ENCODE measurements at places on chromosomes 5 and 9.

- DNase-seq: no peak
These were observed 5.5 kb downstream of the GGTA1 start for GRCh38 chr9:121494192-121494591.

- no peak for DNase-seq
These were observed 93.0 kb upstream of the NIPAL4 start for GRCh38 chr5:157366741-157367674.

DNA sequence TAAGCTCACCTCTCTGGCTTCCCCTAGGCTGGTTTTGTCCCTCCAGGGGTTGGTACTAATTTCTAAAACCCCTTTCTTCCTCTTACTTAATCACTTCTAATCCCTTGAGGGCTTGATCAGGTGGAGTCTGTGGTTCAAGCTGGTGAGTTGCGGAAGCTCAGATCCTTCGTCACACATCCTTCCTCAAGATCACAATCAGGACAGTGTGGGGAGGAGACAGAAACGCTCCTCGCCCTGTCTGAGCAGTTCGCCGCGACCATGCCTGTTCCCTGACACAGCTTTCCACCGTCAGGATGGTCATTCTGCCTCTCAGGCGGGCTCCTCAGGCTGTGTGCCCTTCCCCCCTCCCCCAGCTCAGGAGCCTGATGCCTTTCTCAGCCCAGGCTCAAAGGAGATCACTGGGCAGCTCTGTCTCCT is 24.3 kb downstream of the CPLX2 start:
- DNase-seq: no peak

- DNase-seq: no peak
These were observed 64.1 kb downstream of the BARX1 start for GRCh38 chr9:93891050-93891449.

DNA sequence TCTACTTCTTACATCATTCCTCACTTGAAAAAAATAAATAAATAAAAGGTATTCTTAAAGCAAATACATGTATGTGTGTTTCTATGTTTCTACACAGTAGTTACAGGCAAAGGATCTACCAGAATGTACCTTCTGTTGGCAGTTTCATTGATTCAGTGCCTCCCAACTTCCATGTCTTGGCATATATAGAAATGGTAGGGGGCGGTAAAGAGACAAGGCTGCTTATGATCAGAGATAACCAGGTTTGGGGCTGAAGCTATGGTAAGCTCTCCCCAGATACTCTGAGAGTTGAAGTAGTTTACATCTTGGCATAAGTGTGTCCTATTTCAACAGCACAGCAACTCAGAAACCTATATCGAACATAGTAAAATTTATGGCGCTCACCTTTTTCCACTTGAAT is 1075.4 kb upstream of the C9orf72 start:
- no peak for DNase-seq

GRCh38 chr5:143311428-143311827 is 92.1 kb downstream of the NR3C1 start:
- DNase-seq: no peak

GRCh38 chr5:133662578-133662977 is 50.2 kb upstream of the FSTL4 start:
- DNase-seq: no peak

DNA sequence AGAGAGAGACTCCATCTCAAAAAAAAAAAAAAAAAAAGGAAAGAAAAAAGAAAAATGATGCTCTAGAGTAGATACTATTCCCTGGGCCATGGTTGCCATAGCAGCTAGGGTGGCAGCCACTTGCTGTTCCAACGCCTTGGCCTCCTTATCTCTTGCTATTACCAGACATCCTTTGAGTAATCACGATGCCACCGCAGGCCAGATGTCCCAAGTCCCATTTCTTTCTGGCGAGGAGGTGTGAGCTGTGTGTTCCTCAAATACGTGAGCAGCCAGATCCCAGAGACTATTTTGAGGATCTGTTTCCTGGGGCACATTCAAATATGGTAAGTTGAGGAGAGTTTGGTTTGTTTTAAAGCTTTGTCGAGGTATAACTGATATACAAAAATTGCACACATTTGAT is 23.4 kb upstream of the GFPT2 start:
- DNase-seq: no peak

DNA sequence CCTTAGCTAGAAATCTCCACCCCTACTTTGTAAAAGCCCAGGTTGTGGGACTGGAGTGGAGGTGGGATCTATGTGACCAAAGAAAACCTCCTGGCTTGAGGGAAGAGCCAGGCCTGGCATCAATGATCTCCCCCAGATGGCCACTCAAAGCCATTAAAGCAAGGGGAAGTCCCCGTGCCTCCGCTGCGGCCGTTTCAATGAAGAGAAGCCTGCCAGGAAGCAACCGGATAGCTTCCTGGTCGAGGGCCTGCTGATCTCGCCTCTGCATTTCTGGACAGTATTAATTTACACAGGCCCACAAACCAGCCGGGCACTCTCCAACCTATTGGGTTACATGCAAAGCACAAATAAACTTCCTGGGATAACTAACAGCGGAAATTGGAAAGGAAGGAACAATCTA is 160.5 kb upstream of the MSX2 start:
- DNase-seq: no peak

GRCh38 chr9:1267581-1267980 is 217.4 kb downstream of the DMRT2 start:
- DNase-seq: no peak

DNA sequence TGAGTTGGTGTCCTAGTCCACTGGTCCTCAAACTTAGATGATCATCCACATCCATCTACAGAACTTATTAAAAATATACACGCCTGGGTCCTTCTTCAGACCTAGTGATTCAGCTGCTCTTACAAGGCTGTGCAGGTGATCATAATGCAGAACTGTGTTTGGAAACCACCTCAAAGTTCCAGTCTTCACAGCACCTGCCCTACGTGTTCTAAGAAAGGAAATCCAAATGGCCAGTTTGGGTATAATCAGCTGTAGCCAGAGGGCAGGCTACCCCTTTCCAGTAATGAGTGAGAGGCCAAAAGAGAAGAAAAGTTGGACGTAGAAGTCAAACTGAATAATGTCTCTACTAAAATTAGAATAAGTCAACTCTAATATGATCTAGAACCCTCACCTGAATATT is 15.4 kb downstream of the REEP5 start:
- no peak for DNase-seq
